Activated CD8-positive, alpha-beta memory T cell treated with anti-CD3 and anti-CD28 coated beads for 1 hour (primary cell): ENCODE measurements at places on chromosomes 2 and 18.

GRCh38 chr2:2913601-2914120 is 464.0 kb downstream of the EIPR1 start:
- no peak for DNase-seq

GRCh38 chr2:171557363-171557762 is 35.1 kb downstream of the CYBRD1 start:
- DNase-seq: no peak

- DNase-seq: no peak
Measured at GRCh38 chr2:223625652-223626051, 23.5 kb upstream of the SCG2 start.

DNA sequence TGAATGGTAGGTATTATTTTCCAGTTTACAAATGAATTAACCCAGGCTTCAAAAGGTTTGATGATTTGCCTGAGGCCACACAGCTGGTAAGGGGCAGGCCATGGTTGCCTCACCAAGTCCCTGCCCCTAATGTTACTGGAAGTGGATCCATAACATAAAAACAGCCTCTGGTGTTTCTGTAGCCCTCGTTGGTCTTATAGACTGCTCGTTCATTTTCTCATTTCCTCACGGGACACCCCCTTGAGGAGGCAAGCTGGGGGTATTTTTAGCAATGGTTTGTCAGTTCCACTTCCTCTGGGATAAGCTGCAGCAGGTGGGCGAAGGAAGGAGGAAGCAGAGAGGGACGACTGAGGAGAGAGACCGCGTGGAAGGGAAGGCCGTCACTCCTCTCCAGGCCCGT is 32.9 kb upstream of the NDUFV2 start:
- DNase-seq: no peak

DNA sequence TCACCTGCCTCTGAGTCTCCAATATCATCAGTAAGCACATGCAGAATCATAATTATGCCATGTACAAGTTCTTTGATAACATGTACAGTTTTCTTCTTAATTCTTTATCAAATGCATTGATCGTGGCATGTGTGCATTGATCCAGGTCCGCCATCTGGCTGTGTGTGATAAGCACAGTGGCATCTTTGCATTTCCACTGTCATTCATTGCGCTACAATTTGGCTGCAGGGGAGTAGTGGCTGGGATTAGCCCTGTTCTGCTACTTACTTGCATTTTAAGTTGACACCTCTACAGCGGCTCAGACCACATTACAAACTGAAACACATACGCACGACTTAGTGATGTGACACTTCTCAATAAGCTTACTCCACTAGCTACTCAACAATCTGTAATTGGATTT is 83.6 kb upstream of the OTX1 start:
- DNase-seq: no peak

- DNase-seq: no peak
Measured at GRCh38 chr18:2625217-2625616, 30.3 kb upstream of the SMCHD1 start.

DNA sequence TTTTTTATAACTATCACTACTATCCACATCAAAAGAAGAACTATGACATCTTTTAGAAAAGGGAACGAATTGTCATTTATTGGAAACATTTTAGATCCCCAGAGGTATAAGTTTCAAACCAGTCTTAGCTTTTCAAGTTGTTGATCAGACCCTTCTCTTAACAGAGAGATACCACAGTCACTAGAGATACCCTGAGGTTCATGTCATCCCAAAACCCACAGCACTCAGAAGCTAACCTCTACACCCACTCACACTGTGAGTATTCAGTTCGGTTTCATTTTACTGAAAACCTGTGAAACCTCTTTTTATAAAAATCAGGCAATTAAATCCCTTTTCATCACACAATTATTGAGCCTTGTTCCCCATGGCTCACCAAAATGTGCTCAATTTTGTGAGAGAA is 156.2 kb downstream of the DTNA start:
- no peak for DNase-seq

DNA sequence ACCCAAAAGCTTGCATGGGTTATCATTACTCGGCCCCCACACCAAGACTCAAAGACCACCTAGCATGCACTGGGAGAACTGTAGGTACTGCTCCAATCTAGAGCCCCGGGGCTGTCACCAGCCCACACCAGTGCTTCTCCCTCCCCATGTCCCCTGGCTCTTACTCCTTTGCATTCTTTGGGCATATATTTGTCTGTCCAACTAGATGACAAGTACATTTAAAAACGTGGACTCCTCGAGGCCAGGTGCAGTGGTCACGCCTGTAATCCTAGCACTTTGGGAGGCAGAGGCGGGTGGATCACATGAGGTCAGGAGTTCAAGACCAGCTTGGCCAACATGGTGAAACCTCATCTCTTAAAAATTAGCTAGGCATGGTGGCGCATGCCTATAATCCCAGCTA is 7.8 kb downstream of the AFG3L2 start:
- no peak for DNase-seq

DNA sequence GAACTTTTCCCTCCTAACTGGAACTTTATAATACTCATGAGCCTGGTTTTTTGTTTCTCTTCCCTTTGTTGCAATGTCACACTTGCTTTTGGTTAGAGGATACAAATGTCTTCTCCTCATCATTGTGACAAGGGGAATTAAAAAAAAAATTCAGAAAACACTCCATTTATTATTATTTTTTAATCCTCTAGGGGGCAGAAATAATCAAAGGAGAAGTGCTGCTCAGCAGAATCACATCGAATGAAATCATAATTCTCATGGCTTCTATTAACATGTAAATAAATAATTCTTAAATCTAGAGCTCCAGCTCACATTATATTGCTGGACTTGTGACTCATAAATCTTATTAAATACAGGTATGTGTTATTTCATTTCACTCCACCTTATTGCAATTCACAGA is 273.8 kb downstream of the TRIB2 start:
- no peak for DNase-seq

DNA sequence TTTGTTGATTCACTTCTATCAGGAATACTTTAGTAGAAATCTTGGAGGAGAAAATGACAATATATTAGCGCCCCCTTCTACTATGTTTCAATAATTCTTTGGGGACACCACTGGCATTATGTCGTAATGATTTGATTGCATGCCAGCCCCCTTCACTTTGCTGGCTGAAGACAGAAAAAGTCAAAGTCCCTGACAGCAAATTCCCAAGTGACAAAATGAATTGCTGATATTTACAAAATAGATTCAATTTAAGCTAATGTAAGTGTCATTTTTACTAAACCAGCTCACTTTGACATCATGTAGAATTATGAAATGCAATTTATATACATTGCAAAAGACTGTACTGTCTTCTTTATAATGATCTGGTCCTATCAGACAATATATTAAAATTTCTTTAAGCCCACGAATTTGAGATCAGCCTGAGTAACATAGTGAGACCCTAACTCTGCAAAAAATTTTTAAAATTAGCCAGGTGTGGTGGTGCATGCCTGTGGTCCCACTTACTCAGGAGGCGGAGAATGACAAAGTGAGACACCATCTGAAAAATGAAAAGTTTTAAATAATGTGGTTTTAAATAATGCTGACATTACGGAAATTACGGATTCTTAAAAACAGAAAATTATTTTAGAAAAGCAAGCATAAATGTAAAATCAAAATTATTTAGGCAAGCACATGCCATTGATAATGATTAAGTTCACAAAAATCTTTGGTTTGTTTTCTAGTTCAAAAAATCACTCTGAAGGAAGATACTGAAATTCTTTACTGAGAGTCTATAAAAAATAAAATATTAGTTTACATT is 520.1 kb upstream of the PKDCC start:
- no peak for DNase-seq

DNA sequence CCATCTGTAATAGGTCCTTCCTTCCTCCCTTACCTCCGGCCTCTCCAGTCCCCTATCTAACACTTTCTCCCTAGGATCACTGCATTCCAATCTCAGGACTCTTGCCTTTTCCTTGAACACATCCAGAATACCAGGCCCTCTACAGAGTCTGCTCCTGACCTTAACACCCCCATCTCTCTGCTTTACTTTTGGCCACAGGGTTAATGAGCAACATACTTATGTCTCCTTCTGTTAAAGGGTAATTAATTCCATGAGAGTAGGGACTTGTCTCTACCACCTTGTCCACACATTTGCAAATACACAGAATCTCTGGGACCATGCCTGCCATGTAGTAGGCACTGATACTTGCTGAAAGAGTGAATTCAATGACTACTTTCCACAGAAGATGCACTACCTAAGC is 94.9 kb downstream of the COBLL1 start:
- DNase-seq: no peak

- DNase-seq: no peak
Measured at GRCh38 chr2:67854798-67855197, 208.0 kb downstream of the C1D start.

DNA sequence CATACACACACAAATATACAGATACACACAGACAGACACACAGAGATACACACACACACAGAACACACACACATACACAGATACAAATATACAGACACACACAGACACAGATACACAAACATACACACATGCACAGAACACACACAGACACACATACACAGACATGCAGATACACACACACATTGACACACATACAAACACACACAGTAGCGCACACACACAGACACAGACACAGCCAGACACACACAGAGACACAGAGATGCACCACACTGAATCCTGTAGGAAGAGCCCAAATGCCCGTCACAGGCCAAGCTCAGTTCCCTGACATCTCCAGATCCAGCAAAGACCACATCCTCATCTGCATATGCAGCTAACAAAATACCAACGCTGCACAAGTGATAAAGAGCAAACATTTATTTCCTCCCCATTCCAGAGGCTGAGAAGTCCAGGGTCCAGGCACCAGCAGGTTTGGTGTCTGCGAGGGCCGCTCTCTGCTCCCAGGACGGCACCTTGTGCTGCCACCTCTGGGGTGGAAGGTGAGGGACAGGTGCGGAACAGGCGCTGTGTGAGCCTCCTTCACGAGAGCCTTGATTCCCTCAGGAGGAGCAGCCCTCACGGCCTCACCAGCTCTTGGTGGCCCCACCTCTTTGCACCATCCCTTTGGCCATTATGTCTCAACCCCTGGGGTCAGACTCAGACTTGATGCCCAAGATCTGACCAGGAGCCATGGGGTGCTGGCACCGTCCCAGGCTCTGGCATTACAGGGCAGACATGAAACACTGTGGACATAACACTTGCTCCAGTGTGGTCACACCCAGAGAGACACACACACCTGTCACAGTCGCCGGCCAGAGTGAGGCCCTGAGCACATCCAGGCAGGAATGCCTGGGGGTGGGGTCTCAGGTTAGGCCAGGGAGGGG is 108.7 kb downstream of the NDUFA10 start:
- DNase-seq: no peak

DNA sequence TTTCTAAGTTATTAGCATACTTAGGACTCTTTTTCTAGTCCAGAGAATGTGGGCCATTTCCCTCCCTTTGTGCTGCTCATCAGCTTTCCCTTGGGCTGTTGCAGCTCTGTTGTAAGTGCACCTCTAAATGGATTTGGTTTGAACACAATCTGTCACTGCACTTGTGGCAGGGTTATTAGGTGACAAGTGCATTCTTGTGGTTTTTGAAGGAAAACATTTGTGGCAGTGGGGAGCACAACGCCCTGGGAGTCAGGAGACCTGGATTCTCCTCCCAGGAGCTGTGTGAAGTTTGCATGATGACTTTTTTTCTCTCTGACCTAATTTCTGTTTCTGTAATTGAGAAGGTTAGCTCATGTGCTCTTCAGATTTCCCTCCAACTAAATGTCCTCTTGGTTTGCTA is 630.9 kb upstream of the FAM98A start:
- no peak for DNase-seq

DNA sequence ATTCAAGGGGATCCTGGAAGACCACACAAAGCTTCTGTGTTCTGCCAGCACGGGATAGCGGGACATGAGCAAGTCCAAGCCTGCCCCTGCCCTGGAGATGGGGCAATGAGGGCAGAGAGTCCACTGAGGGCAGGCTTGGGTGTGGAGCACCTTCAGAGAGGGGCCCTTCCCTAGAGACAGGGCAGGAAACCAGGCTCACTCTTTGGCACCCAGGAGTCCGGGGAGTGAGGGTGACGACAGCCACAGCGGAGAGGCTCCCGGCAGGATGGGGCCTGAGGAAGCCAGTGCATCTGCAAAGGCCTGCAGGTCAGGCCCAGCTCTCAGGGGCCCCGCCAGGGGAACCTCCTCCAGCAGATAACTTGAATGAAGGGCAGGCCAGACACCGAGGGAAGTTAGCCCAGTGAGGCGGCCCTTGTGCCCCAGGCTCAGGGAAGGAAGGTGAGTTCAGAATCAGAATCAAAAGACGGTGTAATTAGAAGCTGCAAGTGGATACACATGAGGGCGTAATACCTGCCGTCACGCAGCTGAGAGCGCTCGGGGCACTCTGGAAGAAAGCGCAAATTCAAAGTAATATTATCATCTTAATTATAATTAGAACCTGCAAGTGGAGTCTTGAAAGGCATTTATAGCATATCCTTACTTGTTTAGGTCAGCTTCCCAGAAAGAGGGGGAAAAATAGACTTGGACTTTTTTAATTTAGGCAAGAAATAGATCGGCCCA is 142.6 kb upstream of the LGALSL start:
- DNase-seq: no peak

GRCh38 chr2:156229724-156230362 is 102.7 kb downstream of the NR4A2 start:
- no peak for DNase-seq

GRCh38 chr2:132392221-132392620 is 24.4 kb upstream of the GPR39 start:
- DNase-seq: no peak

DNA sequence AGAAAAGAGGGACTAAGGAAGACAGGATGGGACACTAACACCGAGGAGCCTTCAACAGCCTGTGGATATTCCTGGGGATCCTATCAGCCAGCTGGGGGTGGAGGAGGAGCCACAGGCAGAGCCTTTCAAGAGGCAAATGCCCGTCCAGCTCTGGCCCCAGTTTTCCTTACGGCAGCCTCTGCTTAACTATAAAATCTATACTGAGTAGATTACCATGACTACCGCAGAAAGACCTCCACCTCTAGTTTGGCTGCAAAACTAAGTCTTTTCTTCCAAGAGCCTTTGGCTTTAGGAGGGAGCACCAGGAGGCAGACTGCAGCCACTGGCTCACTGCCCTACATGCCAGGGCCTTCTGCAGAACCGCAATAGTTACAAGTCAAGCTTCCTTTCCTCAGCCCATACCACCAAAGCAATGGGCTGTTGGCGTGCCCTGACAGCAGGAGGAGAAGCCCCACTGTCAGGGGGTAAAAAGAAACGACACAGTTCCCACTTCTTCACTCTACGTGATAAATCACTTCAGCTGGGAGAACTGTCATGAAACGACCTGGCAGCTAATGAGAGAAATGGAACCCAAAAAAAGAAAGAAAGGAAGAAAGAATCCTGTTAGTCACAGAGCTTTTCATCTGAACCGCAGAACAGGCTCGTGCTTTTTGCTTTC is 25.1 kb upstream of the CREB1 start:
- DNase-seq: no peak
